Dermis blood vessel endothelial cell (primary cell): ENCODE measurements at places on chromosomes 11 and 22.
A peak's percentile ranks its signal among the peaks of the same experiment; 100 is the strongest.

DNA sequence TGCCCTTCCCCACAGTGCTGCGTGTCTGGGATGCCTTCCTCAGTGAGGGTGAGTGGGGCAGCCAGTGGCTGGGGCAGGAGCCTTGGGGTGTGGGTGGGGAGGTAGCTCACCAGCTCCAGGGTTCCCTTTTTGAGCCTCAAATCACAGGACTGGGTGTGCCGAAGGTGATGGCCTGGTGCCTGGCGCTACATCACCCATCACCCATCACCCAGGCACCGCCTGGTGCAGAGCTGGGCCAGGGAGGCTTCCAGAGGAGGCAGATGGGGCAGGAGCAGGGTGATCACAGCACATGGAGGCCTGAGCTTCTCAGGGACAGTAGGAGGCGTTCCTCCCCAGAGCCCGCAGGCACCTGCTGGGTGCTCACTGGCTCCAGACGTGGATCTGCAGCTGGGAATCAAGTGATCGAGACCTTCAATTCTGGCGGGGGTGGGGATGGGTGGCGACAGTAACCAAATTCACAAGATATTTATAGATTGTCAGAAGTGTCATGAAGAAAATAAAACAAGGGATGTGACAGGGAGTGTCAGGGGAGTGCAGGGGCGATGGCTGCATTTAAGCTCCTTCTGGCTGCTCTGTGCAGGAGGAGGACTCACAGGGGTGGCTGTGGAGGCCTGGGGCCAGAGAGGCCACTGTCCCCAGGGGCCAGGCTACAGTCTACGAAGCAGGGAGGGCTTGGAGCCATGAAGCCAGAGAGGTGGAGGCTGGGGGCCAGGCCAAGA is 3.2 kb downstream of the TBC1D10C start:
- DNase-seq: no peak

DNA sequence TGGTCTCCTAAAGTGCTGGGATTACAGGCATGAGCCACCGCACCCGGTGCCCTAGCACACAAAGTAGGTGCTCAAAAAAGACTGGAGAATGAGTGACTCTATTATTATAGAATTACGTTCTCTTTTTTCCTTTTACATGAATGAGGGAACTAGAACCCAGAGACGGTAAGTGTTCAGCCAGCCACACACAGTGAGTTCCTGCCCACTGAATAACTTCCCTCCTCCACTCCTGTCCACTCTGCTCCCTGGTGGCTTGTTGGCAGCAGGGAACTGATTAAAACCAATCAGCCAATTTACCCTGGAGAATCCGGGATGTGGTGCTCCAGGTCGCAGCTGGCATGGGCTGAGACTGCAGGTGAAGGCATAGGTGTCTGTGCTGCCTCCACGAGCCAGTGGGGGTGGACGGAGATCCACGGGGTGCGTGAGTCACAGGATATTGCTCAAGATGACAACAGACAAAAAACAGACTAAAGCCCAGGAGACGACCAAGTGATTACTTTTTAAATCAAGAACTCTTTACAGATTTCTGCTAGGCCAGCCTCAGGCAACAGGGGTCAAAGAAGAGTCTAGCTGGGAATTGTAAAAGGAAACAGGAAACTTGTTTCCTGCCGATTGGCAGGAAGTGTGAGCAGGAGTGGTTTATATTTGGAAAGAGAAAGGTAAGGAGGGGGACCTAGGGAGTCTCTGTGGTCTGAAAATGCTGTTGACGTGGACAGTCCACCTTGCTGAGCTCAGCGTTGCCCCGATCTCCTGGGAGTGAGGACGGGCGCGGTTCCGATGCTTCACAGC is 95.2 kb upstream of the TP53I11 start:
- DNase-seq: peak; percentile 67

DNA sequence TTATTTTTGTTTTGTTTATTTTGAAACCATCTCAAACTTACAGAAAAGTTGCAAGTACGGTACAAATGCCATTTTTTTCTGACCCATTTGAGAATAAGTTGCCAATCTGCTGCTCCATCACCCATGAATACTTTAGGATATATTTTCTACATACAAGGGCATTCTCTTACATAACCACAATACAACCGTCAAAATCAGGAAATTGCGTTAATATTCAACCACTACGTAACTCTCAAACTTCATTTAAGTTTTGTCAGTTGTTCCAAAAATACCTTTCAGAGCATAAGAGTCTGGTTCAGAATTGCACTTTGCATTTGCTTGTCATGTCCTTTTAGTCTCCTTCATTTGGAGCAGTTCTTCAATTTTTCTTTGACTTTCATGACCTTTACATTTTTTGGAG is 194.3 kb upstream of the BDNF start:
- DNase-seq: no peak

DNA sequence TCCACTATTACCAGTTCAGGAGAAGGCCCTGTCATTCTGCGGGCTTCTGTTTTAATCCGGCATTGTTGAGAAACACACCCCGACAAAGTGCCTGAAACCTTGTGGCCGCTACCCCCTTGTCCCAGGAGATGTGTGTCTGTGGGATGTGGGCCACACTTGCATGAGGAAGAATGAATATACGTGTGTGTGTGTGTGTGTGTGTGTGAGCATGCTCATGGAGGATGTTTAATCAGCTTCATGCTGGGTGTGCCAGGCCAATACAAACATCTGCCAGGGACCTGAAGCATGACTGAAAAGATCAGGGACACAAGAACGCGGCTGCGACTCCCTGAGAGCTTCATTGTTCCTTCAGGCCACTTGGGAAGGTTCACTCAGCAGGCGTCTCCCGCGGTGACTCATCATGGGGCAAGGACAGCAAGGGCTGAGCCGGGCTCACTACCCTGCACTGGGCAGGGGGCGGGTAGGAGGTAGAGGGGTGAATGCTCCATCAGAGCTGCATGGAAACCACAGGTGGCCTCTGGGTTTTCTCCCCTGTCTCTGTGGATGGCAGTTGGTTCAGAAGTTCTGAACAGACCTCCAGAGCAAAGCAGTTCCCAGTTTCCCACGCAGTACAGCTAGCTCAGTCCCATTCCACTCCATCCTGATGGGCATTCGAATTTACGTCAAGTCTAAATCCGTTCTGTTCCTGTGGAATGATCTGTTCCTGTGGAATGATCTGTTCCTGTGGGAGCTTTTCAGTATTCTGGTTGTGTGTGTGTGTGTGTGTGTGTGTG is 7.0 kb upstream of the MALAT1 start:
- peak; percentile 89 for DNase-seq

- no peak for DNase-seq
Measured at GRCh38 chr11:540583-541432, 3.5 kb downstream of the LRRC56 start.

GRCh38 chr22:23404689-23405365 is 175.3 kb downstream of the IGLL1 start:
- DNase-seq: peak; percentile 48

GRCh38 chr11:29124470-29124869 is 892.4 kb downstream of the KCNA4 start:
- no peak for DNase-seq
